ENCODE measurements at places on chromosomes 1 and 21.
A peak's percentile ranks its signal among the peaks of the same experiment; 100 is the strongest.

DNA sequence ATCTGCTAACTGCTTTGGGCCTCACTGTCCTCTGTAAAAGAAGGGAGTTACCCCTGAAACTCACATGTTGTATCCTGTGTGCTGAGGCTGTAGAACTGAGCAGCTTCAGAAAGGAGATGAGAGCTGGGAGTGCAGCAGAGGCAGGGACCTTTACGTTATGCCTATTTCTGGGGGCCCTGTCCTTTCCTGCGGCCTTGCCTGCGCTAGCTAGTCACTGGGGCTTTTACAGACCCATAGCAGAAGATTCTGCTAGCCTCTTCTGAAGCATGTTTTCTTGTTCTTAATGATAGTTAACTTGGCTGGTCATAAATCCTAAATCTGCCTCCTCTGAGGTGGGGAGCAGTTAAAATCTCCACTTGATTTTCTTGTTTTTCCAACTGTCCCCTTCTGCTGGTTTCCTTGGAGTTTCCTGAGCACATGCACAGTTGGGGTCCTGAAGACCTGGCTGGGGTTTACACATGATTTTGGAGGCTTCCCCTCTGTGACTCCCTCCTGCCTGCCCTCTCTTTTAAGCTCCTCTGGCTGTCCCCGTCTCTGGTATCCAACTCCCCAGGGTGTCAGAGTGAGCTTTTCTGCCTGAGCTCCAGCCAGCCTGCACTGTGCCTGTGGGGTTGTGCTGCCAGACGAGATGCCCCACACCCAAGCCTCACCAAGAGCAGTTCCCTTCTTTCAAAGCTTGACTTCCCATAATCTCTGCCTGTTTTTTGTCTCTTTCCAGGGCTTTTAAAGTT, 76.6 kb downstream of the NOS1AP start:
- peak; percentile 70 for DNase-seq

GRCh38 chr1:58621391-58621790, 44.3 kb upstream of the TACSTD2 start:
- no peak for DNase-seq

- no peak for DNase-seq
Measured at GRCh38 chr1:7497107-7497637, 273.9 kb upstream of the VAMP3 start.

DNA sequence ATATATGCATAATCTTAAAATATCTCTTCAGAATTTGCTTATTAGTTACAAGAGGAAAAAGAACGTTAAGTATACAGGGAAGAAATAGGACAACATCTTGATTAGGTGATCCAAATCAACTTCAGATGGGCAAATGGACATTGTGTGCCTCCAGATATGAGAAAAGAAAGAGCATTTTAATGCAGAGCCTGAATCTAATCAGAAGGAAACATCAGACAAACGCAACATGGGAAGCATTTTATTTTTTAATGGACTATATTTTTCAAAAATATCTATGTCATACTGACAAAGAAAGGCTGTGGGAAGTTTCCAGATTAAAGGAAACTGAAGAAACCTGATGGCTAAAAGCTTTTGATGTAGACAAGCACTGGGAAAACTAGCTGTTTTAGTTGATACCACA, 51.3 kb upstream of the HOOK1 start:
- no peak for DNase-seq

DNA sequence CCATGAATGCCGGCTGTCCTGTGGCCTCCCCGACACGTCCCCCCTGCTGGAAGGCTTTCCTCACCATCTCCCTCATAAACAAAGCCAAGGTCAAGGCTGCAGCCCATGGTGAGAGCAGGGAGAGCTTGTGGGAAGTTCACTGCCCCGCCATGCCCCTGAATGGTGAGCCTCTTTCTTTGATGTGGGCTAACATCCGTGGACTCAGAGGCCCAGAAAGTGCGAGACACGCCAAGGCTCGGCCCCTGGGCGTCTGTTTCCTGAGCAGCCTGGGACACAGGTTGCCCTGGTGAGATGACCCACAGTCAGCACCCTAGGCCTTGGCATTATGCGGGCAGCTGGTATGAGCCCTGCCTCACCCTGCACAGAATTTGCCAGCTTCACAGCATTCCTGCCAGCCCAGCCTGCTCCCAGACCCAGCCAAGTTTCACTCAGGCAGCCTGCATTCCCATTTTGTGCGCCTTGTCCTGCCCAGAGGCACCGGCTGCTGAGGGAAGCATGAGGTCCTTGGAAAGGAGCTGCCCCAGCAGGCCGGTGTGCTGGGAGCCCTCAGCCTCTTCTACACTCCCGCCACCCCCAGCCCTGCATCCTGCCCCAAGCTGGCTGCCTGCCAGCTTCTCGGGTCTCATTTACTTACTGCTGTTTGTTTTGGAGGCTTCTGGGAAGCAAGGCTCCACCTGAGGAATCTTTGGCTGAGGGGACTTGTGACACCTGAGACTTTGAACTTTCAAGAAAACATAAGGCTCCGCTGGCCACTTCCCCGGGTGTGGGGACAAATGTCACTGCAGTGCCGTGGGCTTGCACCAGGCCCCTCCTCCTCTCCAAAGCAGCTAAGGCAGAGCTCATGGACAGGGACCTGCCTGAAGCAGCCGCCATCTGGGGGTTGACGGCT, 31.9 kb downstream of the NEK2 start:
- peak; percentile 86 for DNase-seq

DNA sequence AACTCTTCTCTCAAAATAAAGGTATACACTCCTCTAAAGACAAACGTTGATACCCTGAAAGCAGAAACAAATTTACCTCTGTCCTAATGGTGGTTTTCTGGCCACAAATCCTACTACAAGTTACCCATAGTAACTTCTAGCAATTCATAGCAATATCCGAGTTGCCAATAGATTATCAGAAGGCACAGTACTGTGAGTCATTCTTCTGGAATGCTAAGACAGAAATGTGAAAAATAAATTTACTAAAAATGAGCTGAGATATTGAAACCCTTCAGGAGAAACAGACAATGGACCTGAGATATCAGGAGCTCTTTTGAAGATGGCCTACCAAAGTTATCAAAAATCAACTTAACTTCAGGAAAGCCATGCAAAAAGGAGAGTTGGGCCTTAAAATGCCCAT, 715.0 kb upstream of the ADAMTS5 start:
- DNase-seq = no peak

GRCh38 chr1:67192902-67193301, 26.6 kb downstream of the IL23R start:
- no peak for DNase-seq

DNA sequence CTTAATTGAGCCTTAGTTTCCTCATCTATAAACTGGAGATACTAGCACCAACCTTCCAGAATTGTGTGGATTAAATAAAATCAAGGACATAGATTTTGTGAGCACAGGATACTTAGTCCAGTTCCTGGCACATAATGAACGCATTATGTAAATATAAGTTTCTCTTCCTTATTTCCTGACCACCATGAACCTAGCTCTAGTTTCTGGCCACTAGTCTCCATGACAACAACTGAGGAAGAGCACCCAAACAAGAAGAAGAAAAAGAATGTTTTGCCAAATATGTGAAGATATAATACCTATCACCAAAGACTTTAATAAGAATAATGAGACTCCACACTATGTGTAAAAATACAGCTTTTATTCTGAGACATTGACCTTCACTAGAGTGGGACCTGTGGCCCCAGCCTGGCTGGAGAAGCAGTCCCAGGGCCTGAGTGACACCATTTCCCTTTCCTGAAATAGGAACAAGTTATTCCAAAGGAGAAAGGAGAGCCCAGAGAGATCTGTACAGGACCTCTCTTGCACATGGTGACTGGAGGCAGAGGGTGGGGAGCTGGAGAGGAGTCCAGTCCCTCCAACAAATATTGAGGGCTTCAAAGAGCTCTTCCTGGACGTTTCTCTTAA, 940 bp upstream of the USF1 start:
- no peak for DNase-seq

GRCh38 chr1:229035054-229035747, 235.7 kb upstream of the RAB4A start:
- no peak for DNase-seq

- DNase-seq = no peak
Measured at GRCh38 chr1:174786760-174787159, 213.0 kb upstream of the CACYBP start.

DNA sequence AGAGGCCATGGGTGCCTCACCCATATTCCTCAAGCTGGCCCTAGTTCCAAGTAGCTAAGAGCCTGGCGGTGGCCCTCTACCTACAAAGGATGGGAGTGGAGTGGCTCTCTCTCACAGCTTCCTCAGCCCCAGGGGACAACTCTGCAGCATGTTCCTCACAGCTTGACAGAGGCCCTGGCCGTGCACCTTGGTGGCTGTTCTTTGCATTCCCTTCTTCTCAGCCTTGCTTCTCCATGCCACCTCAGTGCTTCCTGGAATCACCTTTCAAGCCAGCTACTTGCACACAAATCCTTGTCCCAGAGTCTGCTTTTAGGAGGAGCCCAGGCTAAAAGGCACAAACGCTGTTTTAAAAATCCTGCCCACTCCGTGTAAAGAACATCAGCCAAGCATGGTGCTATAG, 69.0 kb upstream of the DIRAS3 start:
- DNase-seq = no peak

GRCh38 chr1:219415433-219415832, 197.5 kb downstream of the ZC3H11B start:
- no peak for DNase-seq

DNA sequence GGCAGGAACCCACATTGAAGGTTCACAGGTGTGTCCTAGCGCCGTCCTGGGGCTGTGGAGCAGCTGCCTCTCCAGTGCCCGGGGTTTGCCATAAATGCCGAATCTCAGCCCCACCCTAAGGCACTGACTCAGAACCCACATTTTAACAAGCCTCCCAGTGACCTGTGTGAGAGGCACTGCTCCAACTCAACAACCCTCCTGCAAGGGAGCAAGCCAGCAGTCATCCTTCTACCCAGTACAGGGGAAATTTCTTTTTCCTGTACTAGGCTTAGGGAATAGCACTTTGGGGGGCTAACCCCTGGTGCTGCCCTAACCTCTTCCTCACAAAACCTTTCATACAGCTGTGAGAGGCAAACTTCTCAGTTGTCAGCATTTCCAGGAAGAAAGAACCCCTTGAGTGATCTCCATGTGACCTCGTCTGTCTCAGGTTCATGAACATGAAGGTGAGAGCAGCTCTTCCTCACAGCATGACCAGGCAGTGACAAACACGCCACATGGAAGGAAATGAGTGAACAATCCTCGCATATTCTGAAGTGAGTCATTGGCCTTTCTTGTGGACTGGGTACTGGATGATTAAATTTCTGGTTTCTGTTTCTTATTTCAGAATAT, 11.4 kb upstream of the BCAR3 start:
- DNase-seq = no peak

DNA sequence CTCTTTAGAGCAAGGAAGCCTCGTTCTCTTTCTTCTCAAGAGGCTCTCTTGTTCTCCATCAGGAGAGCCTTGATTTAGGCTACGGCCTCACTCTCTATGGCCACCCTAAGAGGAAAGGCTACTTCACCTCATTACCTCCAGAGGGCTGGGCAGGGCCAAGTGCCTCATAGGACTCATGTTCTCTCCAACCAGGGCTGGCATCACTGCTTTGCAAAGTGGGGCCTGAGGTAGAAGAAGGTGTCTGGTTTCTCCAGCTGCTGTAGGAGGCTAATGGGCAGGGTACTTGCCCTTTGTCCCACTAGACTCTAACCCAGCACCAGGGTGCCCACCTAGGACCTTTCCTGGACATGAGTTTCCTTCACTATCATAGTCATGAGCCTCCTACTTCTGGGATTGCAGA, 2.1 kb upstream of the ATXN7L2 start:
- no peak for DNase-seq

- DNase-seq = no peak
Measured at GRCh38 chr1:80535466-80535865, 1265.3 kb upstream of the ADGRL2 start.

DNA sequence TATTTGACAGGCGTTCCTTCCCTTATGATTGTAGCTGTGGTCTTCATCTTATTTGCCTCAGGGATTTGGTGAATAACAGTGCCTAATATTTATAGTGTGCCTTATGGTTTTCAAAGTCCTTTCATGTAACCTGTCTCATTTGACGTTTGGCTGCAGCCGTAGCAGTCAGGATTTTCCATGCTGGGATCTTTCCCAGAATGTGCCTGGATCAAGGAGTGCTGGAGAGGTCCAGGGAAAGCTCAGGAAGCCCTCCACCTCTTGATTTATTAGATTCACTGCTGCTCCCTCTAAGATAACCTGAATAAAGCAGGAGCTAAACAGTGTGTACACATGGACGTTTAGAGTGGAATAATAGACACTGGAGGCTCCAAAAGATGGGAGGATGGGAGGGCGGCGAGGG, 5.2 kb downstream of the C1orf21 start:
- DNase-seq = no peak

- DNase-seq = no peak
Measured at GRCh38 chr1:119958223-119958622, 61.9 kb upstream of the ADAM30 start.

DNA sequence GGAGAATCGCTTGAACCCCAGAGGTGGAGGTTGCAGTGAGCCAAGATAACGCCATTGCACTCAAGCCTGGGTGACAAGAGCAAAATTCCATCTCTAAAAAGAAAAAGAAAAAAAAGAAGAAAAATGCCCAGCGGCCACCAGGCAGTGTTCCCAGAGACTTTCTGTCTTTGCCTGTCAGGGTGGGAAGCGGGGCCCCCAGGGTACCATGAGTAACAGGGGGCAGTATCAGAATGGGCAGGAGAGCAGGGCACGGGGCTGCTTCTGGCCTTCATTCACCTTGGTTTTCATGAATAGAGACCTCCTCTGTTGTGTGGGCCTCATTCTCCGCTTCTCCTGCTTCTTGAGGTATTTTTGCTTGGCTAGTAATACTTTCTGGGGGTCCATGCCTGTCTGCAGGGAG, 20.4 kb downstream of the SLC26A9 start:
- no peak for DNase-seq

GRCh38 chr1:76059451-76059850, 15.1 kb upstream of the ST6GALNAC3 start:
- no peak for DNase-seq

DNA sequence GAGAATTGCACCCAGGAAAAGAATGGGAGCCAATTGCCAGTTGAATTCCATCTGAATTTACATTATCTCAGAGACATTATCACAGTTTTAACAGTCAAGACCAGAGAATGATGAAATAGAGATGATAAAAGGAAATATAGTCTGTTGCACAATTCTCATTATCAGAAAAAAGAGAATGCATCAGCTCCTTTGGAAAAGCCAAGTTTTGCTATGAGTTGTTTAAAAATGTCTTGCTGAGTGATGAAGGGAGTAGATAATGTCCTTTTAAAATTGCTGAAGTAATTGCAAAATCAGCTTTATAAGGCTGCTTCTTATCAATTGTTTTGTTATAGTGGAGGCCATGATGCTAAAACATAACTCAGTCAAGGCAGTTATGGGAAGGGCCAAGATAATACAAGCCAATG, 37.9 kb upstream of the EEIG2 start:
- no peak for DNase-seq

GRCh38 chr1:15028616-15029015, 124.9 kb upstream of the TMEM51 start:
- DNase-seq = no peak

- DNase-seq = no peak
Measured at GRCh38 chr1:203100516-203100869, 14.7 kb upstream of the MYOG start.

GRCh38 chr21:17834639-17835354, 15.6 kb upstream of the C21orf91 start:
- DNase-seq = no peak

GRCh38 chr21:22352088-22352487, 1353.9 kb downstream of the NCAM2 start:
- no peak for DNase-seq

GRCh38 chr1:11682287-11682771, 1.4 kb upstream of the MAD2L2 start:
- peak; percentile 48 for DNase-seq

GRCh38 chr1:241551759-241552638, 19.8 kb downstream of the KMO start:
- no peak for DNase-seq

Data from NCI-H2171 treated with DMSO at 0.1 percent for 48 hours (cell line).